ENCODE measurements at places on chromosomes 1 and 21. TPM values are rescaled to one million over a fixed set of nuclear protein-coding genes. Genes with fewer than 3 reads are reported as not detected.

The ZNF687 gene
- polyA plus RNA-seq, result 38.4 TPM

- H3K4me3 ChIP-seq, result no peak overlapping the region
- no peak overlapping the region for H3K27ac ChIP-seq
- no peaks in the 10 kb centered on the region for H3K4me1 ChIP-seq
- H3K36me3 ChIP-seq, result no peaks in the 10 kb centered on the region
Observed at GRCh38 chr1:36515315-36516138, 32.8 kb upstream of the CSF3R start.

GRCh38 chr1:23483321-23484252, at the start of gene ASAP3:
Gene ASAP3 (minus strand): TSS chr1:23484179. CDS start chr1:23484133, 46 bp downstream.
- H3K27me3 ChIP-seq, result no peaks in the 10 kb centered on the region
- peaks cover 33% of the 10 kb centered on the region for H3K4me1 ChIP-seq
- no peaks in the 10 kb centered on the region for H3K36me3 ChIP-seq

DNA sequence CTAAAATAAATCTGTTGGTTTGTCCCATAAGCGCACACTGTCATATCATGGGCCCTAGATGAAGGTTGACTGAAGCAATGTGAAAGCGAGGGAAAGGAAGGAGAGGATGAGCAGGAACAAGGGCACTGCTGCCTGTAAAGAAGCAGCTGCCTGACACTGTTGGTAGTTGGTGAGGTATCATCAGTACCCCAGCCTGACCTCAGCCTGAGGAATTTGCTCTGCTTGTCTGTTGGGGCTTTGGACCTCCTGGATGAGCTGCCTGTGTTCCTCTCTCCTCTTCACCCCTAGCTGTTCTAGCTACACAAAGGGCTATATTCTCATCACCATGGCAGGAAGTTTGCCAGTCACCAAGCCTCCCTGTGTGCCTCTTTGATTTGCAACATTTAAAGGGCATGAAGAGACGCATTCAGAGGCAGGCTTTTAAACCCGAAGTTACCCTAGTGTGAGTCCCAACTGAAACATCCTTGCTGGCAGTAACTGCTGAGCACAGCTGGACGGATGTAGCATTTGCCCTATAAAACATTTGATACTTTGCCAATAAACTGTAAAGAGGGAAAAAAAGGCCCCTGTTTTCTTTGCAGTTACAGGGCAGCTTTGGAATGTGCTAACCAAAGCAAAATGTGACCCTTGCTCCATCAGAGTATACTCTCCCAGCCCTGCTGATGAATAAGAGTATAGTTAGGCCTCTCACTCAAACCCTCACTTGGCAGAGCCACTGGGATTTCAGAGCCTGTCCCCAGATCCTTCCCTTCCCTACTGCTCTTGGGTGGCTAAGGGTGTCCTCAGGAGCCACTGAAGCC, 22.2 kb upstream of the SPATA6 start:
- no peaks in the 10 kb centered on the region for H3K36me3 ChIP-seq
- no peak overlapping the region for H3K27ac ChIP-seq

DNA sequence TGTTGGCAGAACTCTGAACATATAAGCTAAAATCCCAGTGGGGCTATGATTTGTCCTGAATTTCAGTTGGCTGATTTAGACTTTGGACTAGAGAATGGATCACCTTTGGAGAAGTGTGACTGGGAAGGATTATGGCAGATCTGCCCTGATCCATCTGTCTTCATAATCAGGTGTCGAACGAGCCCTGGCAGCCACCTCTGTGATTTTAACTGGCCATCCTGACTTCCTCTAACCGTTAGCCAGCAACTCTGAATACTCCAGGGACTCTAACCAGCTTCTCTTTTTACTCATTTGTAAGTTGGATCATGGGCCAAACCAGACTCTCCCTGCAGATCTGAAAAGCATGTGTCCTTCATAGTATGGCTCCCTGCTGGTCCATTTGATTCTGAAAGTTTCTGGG, 32.0 kb downstream of the ACTN2 start:
- H3K4me3 ChIP-seq, result no peak overlapping the region
- H3K27me3 ChIP-seq, result no peaks in the 10 kb centered on the region
- H3K4me1 ChIP-seq, result peaks cover 10% of the 10 kb centered on the region
- DNase-seq, result no peak
- no peak overlapping the region for H3K27ac ChIP-seq
- H3K36me3 ChIP-seq, result no peaks in the 10 kb centered on the region

DNA sequence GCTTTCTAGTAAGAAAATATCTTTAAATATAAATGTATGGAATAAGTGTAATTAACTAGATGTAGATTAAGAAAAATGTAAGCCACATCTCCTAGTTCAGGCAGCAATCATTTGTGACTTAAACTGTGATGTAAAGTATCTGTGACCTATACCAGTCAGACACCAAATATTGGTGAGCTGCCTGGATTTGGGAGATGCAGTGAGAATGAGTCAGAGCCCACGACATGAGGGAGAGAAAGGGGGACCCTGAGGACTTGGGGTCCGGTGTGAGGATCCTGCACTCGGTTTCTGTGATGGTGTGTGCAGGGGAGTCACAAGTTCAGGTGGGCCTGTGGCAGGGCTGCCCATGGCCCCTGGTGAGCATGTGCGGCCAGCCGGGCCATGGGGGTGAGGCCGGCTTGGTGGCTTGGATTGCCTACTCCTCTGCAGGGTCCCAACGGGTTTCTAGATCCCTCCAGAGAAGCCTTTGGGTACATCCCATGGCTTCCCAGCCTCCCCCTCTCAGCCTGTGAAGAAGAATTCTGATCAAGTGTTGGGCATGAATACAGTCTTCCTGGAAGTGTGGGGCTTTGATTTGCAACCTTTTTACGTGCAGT, 19.0 kb upstream of the ABCG1 start:
- H3K27me3 ChIP-seq, result no peaks in the 10 kb centered on the region
- no peak overlapping the region for H3K4me3 ChIP-seq
- H3K36me3 ChIP-seq, result no peaks in the 10 kb centered on the region

The SYTL1 gene
- polyA plus RNA-seq, result 6.0 TPM

The FMO2 gene
- polyA plus RNA-seq, result 2.5 TPM

The TP73 gene
- polyA plus RNA-seq, result 2.2 TPM

The GBP6 gene
- 0.26 TPM for polyA plus RNA-seq

DNA sequence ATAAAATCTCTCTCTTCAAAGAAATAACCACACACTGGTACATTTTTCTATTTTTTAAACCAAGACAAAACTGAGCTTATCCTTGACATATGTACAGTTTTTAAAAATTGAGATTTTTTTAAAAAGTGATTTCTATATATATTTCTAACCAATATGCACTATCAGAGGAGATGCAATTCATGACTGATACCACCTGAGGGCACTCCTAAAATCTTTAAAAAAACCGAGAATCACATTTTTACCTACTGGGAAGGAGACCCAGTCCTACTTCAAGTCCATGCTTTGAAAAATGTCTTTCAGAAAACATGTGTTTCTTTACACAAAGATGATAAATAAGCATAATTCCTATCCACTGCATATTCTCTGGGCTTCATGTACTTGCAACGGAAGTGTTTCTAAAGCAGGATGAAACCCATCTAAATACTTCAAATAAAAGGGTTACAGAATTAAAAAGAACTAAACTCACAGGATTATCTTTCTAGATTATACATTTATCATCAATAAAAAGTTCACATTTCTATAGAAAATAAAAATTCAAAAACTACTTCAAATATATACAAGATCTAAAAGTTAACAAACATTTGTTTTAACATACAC, 98.6 kb downstream of the ENAH start:
- no peak overlapping the region for H3K4me3 ChIP-seq
- no peaks in the 10 kb centered on the region for H3K36me3 ChIP-seq
- H3K4me1 ChIP-seq, result no peaks in the 10 kb centered on the region
- no peaks in the 10 kb centered on the region for H3K27me3 ChIP-seq

GRCh38 chr1:50605186-50605875, 182.1 kb upstream of the DMRTA2 start:
- H3K27me3 ChIP-seq, result no peaks in the 10 kb centered on the region
- no peak overlapping the region for H3K4me3 ChIP-seq
- H3K27ac ChIP-seq, result no peak overlapping the region

DNA sequence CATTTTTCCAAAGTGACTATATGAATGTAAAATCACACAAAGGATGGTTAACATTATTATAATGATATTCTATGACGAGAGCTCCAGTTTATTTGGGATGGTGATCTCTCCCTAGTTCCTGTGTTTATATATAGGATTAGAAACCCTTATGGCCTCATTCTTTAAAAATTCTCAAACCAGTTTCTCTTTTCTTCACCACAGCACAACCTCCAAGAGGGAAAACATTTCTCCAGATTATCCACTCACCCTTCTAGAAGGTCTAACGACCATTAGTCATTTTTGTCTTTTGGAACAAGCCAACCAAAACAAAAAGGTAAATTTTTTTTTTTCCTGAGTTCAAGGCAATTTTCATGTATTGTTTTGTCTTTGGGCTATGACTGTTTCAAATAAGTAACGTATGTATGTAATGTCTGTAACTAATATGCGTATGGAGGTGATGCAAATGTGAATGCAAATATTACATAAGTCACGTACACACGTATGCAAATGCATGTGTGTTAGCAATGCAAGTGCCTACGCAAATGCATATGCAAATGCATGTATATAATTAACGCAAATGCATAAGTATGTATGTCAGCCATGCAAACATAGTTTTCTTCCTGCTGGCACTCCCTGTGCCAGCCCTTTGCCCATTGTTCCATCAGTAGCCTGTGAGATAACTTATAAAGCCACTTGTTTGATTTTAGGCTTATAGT, 72.5 kb upstream of the MORC3 start:
- no peak overlapping the region for H3K27ac ChIP-seq
- no peaks in the 10 kb centered on the region for H3K27me3 ChIP-seq
- DNase-seq, result no peak
- H3K4me3 ChIP-seq, result no peak overlapping the region
- no peaks in the 10 kb centered on the region for H3K36me3 ChIP-seq

The ADAMTS4 gene
- polyA plus RNA-seq, result 2.7 TPM

- peak overlapping the region; percentile 73 for H3K27ac ChIP-seq
- no peaks in the 10 kb centered on the region for H3K27me3 ChIP-seq
- H3K4me3 ChIP-seq, result no peak overlapping the region
- H3K4me1 ChIP-seq, result peaks cover 5% of the 10 kb centered on the region
- no peaks in the 10 kb centered on the region for H3K36me3 ChIP-seq
Observed at GRCh38 chr1:183609313-183609712, 19.1 kb upstream of the NCF2 start.

- peaks cover 8% of the 10 kb centered on the region for H3K4me1 ChIP-seq
- H3K27me3 ChIP-seq, result no peaks in the 10 kb centered on the region
- no peaks in the 10 kb centered on the region for H3K36me3 ChIP-seq
Observed at GRCh38 chr1:47031585-47031984, 8.1 kb downstream of the CYP4X1 start.

DNA sequence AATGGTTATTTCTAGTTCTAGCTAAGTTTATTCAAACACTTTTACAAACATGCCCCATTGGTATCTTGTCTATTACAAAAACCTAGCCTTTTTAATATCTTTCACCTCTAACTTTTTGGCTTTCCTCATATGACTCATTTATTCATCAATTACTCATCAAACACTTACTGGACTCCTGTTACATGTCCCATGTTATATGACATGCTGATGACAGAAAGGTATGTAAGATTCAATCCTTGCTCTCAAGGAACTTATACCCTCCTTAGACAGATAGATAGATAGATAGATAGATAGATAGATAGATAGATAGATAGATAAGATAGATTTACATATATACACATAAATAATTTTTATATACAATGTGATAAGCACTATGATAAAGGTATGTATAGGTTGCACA, 33.9 kb upstream of the INSL5 start:
- H3K27ac ChIP-seq, result no peak overlapping the region
- DNase-seq, result no peak

The KRTAP13-2 gene
- not detected for polyA plus RNA-seq

The SEMA4A gene
- polyA plus RNA-seq, result 7.7 TPM

The PGLYRP3 gene
- 0.28 TPM for polyA plus RNA-seq

DNA sequence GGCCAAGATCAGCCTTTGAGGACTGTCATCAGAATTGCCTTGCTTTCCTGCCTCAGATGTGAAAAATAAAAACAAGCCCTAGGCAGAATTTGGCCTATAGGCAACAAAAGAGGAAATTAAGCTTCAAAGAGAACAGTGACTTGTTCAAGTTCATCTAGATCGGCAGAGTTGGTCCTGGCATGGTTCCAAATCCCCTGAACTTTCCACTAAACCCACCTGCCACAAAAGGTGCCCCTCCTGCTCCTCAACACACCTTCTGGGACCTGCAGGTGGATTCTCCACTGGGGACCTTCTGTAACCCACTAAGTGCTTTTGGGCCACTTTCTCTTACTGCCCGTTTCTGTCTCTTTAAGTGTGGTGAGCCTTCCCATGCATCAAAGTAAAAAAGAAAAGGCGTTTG, 42.5 kb upstream of the LRRN2 start:
- H3K36me3 ChIP-seq, result no peaks in the 10 kb centered on the region
- H3K27me3 ChIP-seq, result no peaks in the 10 kb centered on the region
- H3K4me1 ChIP-seq, result no peaks in the 10 kb centered on the region
- H3K4me3 ChIP-seq, result no peak overlapping the region

DNA sequence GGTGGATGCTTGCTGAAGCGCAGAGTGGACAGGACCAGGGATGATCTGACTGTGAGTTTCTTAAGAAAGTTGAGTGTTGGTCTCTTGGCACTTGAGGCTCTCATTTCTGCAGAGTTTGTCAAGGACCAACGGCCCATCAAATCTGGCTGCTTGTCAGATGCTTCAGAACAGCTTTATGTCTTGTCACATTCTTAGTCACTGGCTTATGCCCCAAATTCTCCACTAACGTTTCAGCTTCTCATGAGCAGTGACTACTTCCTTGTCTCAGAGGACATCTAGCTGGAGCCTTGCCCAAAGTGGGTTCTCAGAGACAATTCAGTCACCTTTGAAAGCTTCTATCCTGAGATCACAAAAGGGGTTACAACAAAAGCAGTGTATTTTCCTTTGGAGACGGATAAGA, 92.3 kb downstream of the ST6GALNAC5 start:
- DNase-seq, result no peak
- H3K27me3 ChIP-seq, result no peaks in the 10 kb centered on the region

- no peak for DNase-seq
- H3K4me1 ChIP-seq, result no peaks in the 10 kb centered on the region
- no peaks in the 10 kb centered on the region for H3K27me3 ChIP-seq
- H3K36me3 ChIP-seq, result no peaks in the 10 kb centered on the region
Observed at GRCh38 chr1:65206836-65207235, 58.8 kb downstream of the AK4 start.

DNA sequence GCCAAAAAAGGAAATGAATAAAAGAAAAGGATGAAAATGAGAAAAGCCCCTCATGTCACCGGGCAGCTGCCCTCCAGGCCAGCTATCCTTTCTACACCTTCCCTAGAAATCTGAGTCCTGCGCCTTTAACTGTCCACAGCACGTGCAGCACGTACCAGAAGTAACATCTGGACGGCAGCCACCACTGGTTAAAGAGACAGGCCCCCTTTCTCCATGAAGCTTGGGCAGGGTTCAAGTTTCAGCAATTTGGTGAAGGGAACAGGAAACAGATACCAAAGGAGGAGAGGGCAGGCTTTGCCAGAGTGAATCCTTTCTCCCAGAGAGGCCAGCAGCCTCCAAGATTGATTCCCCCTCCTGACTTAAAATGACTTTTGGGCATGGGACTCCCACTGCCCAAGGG, 3.6 kb upstream of the KIAA2013 start:
- no peaks in the 10 kb centered on the region for H3K27me3 ChIP-seq
- H3K4me1 ChIP-seq, result peaks cover 14% of the 10 kb centered on the region
- H3K36me3 ChIP-seq, result no peaks in the 10 kb centered on the region
- peak; percentile 88 for DNase-seq
- no peak overlapping the region for H3K4me3 ChIP-seq
